Kasumi-1 (cell line): ENCODE measurements at places on chromosomes 4 and X.
A peak's percentile ranks its signal among the peaks of the same experiment; 100 is the strongest.

- DNase-seq = no peak
These were observed 60.2 kb downstream of the MAOB start for GRCh38 chrX:43822014-43822413.

DNA sequence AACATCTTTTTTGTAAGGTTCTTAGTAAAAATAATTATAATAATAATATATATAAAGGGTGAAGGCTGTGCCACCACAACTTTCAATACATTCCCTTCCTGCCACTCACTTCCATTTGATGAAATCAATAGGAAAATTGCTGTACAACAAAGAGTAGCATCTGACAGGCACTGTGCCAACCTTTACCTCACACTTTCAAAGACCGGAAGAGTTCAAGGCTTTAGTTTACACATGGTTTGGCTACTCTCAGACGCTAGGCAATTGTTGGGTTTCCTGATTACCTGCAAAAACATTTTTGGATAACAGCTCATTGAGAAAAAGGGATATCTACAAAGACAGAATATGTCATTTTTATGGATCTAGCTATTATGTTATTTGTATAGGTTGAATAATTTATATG lies 5.5 kb upstream of the ING2 start:
- no peak for DNase-seq

DNA sequence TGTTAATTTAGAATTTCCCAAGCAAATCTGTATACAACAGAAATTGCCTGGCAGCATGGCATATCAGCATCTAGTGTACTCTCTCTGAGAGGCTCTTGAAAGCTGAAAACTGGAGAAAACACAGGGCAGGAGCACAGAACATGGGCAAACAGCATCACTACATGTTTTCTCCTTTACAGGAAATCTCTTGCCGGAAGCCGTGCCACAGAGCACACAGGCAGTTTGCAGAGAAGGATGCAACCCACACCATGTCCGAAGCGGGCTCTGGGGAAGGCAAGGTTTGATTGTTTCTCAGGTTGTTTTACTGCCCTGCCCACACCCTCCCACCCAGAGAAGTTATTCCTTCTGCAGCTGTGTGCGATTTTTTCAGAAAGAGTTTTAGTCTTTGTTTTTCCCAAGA lies 41.1 kb upstream of the FAM9C start:
- DNase-seq = peak; percentile 46

DNA sequence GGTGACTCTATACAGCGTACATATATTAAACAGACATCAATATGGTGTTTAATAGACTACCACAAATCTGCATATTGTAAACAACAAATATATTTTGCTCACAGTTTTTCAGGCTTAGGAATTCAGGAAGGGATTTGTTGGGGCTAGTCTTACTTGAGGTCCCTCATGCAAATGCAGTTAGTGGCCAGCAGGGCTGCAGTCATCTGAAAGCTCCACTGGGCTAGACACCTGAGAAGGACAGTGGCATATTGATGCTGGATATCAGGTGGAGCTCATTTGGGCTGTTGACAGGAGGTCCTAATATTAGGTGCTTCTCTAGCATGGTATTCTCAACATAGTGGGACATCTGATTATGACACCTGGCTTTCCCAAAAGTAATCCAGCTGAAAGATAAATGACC lies 493.8 kb upstream of the PABPC4L start:
- no peak for DNase-seq

- DNase-seq = no peak
These were observed 7.0 kb downstream of the RPL36A start for GRCh38 chrX:101397779-101398178.

DNA sequence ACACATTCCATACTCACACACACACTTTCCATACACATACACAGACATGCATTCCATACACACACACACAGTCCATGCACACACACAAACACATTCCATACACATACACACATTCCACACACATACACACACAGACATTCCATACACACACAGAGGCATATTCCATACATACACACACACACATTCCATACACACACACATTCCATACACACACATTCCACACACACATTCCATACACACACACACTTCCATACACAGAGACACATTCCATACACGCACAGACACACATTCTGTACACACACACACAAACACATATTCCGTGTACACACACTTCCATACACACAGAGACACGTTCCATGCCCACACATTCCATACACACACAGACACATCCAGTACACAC lies 14.8 kb downstream of the LINC00632 start:
- no peak for DNase-seq

GRCh38 chrX:18210470-18210869 lies 10.2 kb downstream of the BEND2 start:
- peak; percentile 1 for DNase-seq

- no peak for DNase-seq
These were observed 398.2 kb upstream of the DIPK2B start for GRCh38 chrX:45598861-45599260.

GRCh38 chr4:152101556-152102435 lies 341.0 kb upstream of the GATB start:
- DNase-seq = no peak
